ENCODE measurements at places on chromosomes 3 and 15. TPM values are rescaled to one million over a fixed set of nuclear protein-coding genes. Genes with fewer than 3 reads are reported as not detected.

DNA sequence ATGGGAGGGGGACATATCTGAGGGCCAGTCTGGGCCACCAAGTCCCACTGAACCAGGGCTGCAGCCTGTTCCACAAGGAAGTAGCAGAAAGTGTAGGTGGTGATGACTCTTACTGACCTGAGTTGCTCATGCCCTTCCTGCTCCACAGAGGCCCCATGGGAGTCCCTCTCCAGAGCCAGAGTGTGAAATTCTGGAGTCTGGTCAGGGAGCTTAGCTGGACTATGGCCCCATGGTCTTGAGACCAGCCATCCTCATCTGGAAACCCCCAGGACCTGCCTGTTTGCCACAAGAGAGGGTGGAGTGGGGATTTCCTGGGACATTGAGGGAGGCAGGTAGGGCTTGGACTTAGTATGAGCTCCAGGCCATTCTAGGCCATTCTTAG lies 3.0 kb downstream of the SPINT1 start:
- H3K27me3 ChIP-seq: peaks cover 31% of the 10 kb centered on the region
- peak overlapping the region; percentile 80 for H3K4me3 ChIP-seq
- DNase-seq: no peak

GRCh38 chr3:81740731-81741130 lies 20.7 kb downstream of the GBE1 start:
- no peaks in the 10 kb centered on the region for H3K27me3 ChIP-seq
- no peak overlapping the region for H3K27ac ChIP-seq
- no peak overlapping the region for H3K4me3 ChIP-seq
- no peaks in the 10 kb centered on the region for H3K36me3 ChIP-seq
- DNase-seq: no peak
- H3K4me1 ChIP-seq: no peaks in the 10 kb centered on the region

Gene CD80
- total RNA-seq: 2.5 TPM

DNA sequence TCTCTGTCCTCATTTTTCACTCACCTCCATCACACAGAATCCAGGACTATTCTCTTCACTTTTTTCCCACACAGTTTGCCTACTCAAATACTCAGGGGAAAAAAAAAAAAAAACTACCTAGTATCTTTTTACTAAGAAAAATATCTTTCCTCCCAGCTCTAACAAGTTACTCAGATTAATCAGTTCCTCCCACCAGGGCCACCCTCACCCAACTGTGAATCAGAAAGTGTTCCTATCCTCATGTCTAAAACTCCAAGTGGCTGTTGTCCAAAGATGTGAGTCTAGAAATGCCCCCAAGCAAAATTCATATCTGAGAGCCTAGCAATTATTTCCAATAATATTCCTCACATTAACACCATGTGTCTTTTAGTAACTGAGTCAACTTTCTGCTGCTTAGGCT lies 268.0 kb downstream of the ERC2 start:
- no peak overlapping the region for H3K4me3 ChIP-seq

DNA sequence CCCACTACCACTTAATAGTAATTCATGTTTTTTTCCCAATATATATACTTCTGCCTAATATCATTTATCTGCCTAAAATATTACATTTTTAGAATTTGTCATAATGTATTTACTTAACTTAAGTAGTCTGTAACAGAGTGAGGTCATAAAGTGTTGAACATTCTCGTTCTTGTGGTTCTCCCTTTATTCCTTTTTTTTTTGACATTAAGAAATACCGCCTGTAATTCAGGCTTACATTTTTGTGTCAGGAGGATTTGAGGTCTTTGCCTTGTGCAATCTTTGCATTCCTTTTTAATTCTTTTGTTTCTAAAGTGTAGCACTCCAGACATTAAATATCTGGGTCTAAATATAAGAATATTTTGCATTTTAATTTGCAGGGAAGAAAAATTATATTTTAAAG lies 315.4 kb downstream of the PTPRG start:
- no peak overlapping the region for H3K4me3 ChIP-seq
- H3K27me3 ChIP-seq: no peaks in the 10 kb centered on the region
- no peak overlapping the region for H3K27ac ChIP-seq
- no peaks in the 10 kb centered on the region for H3K36me3 ChIP-seq
- H3K4me1 ChIP-seq: peaks cover 27% of the 10 kb centered on the region

Gene CACNA1D
- total RNA-seq: 3.1 TPM

GRCh38 chr3:186088335-186088734 lies 20.6 kb downstream of the ETV5 start:
- no peak for DNase-seq
- no peak overlapping the region for H3K27ac ChIP-seq
- H3K4me1 ChIP-seq: peaks cover 8% of the 10 kb centered on the region
- peaks cover 29% of the 10 kb centered on the region for H3K36me3 ChIP-seq
- no peaks in the 10 kb centered on the region for H3K27me3 ChIP-seq

Data from endodermal cell (in vitro differentiated cells).